ENCODE measurements at places on chromosomes 4 and X.

DNA sequence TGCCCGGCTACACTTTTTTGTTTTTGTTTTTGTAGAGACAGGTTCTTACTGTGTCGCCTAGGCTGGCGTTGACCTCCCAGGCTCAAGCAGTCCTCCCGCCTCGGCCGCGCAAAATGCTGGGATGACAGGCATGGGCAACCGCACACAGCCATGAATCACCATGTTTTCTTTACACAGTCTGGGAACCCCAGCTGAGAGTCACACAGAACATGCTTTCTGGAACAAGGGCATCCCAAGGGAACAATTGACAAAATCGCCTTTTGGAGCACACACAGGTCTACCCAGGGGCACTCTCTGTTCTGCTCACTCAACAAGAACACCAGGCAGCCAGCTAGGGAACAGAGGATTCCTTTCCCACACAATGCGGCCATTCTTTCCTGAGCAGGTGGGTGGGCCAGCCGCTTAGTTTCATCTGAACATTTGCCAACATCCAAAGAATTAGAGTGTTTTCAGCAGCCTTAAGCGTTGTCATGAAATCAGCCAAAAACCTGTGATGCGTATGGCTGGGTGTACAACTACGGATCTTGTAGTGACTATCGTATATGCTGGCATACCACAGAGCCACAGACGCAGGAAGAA lies 15.7 kb downstream of the PRKX start:
- peak; percentile 68 for DNase-seq

- no peak for DNase-seq
These were observed 84.4 kb downstream of the STOX2 start for GRCh38 chr4:183989461-183989860.

- no peak for DNase-seq
These were observed 689.1 kb upstream of the DIAPH2 start for GRCh38 chrX:95995583-95995982.

GRCh38 chrX:12239356-12240082 lies 101.2 kb downstream of the FRMPD4 start:
- DNase-seq: no peak
